ENCODE measurements at places on chromosomes 3 and 15.
A peak's percentile ranks its signal among the peaks of the same experiment; 100 is the strongest.

DNA sequence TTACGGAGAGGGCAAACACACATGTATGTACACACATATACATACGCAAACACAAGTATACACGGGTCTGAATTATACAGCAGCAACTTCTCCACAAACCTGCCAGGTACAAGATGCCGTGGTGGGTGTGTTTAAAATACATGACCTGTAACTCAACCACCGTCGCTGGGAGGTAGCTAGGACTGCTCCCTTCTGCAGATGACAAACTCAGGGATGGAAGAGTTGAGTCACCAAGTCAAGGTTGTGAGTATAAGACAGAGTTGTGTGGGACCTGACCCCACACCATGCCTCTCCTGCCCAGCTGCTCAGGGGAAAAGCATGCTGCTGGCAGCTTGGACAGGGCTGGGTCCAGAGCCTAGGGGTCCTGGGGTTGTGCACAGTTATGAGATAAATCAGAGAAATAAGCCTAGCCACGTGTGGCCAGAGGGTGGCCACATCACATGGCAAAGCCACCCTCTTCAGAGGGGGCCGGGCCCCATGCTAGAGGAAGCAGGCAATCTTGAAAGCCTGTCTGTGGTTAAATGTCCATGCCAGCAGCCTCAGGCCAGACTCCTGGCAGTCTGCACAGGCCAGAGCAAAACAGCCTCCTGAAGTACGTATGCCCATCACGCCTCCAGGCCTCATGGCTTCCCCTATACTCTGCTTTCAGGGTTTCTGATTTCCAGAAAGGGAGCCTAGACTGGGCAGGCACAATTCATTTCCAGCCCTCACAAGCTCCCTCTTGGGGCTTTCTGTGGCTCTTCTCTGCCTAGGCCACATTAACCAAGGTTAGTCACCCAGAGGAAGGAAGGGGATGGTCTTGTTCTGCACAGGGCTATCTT is 107.7 kb upstream of the RPL32 start:
- H3K4me1 ChIP-seq: peaks cover 59% of the 10 kb centered on the region
- peaks cover 1% of the 10 kb centered on the region for H3K27me3 ChIP-seq
- H3K27ac ChIP-seq: peak overlapping the region; percentile 89
- no peaks in the 10 kb centered on the region for H3K36me3 ChIP-seq

DNA sequence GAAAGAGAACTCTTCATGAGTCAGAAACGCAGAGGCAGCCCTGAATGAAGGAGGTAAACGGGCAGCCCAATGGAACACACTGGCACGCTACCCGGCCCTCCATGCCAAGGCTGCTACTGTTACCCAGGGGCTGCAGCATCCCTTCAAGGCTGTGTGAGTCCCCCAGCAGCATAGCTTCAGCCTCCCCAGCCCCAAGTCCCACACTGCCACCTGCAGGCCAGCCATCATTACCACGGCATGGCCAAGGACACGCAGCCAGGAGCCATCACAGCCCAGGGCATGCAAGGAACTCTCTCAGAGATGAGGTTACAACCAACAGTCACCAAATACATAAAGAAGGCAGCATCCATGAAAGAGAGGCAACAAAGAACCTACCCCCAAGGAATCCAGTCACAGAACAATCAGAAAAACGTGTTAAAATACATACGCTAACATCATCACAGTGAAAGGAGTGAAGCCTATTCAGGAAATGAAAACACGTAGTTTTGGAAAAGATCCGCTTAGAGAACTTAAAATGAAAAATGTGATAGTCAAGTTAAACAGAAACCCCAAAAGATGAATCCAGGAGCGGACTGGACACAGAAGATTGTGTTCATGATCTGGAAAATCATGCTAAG is 22.4 kb downstream of the PLA2G4F start:
- peaks cover 10% of the 10 kb centered on the region for H3K4me1 ChIP-seq
- H3K27ac ChIP-seq: no peak overlapping the region
- H3K36me3 ChIP-seq: no peaks in the 10 kb centered on the region
- H3K4me3 ChIP-seq: no peak overlapping the region
- H3K27me3 ChIP-seq: peaks cover 35% of the 10 kb centered on the region

DNA sequence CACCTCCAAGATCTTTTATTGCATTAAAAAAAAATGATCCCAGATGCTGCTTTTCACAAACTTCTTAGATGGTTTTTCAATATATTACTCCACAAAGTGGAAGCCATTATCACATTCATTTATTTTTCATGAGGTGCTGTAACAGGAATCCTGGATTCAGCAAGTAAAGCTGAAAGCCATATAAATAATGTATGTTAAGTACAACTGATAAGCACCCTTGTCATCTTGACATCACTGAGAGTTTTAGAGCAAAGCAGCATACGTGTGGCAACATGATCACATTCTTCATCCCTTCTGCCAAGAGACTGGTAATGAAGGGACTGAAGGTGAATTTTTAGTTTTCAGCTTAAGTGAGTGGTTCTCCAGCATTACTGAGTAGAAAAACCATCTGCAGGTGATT is 44.9 kb upstream of the LRRFIP2 start:
- no peak overlapping the region for H3K27ac ChIP-seq
- H3K36me3 ChIP-seq: no peaks in the 10 kb centered on the region
- H3K27me3 ChIP-seq: peaks cover 5% of the 10 kb centered on the region
- H3K4me1 ChIP-seq: peaks cover 31% of the 10 kb centered on the region
- DNase-seq: no peak

- H3K36me3 ChIP-seq: no peaks in the 10 kb centered on the region
- peaks cover 81% of the 10 kb centered on the region for H3K4me1 ChIP-seq
- H3K4me3 ChIP-seq: peak overlapping the region; percentile 64
These were observed 232.6 kb upstream of the LRTM1 start for GRCh38 chr3:55160241-55160983.

GRCh38 chr3:195270079-195270816 is 711 bp downstream of the XXYLT1 start:
- peaks cover 23% of the 10 kb centered on the region for H3K4me1 ChIP-seq
- no peaks in the 10 kb centered on the region for H3K27me3 ChIP-seq
- peak overlapping the region; percentile 95 for H3K4me3 ChIP-seq
- peak; percentile 30 for DNase-seq
- peak overlapping the region; percentile 64 for H3K27ac ChIP-seq

- H3K36me3 ChIP-seq: no peaks in the 10 kb centered on the region
- no peak overlapping the region for H3K27ac ChIP-seq
- H3K4me1 ChIP-seq: peaks cover 42% of the 10 kb centered on the region
- H3K27me3 ChIP-seq: peaks cover 17% of the 10 kb centered on the region
These were observed 265.4 kb upstream of the HES1 start for GRCh38 chr3:193870376-193871219.

- no peak overlapping the region for H3K4me3 ChIP-seq
- no peaks in the 10 kb centered on the region for H3K36me3 ChIP-seq
- H3K4me1 ChIP-seq: peaks cover 22% of the 10 kb centered on the region
- DNase-seq: no peak
- H3K27me3 ChIP-seq: peaks cover 1% of the 10 kb centered on the region
These were observed 241.7 kb upstream of the P2RY1 start for GRCh38 chr3:152593242-152593641.

DNA sequence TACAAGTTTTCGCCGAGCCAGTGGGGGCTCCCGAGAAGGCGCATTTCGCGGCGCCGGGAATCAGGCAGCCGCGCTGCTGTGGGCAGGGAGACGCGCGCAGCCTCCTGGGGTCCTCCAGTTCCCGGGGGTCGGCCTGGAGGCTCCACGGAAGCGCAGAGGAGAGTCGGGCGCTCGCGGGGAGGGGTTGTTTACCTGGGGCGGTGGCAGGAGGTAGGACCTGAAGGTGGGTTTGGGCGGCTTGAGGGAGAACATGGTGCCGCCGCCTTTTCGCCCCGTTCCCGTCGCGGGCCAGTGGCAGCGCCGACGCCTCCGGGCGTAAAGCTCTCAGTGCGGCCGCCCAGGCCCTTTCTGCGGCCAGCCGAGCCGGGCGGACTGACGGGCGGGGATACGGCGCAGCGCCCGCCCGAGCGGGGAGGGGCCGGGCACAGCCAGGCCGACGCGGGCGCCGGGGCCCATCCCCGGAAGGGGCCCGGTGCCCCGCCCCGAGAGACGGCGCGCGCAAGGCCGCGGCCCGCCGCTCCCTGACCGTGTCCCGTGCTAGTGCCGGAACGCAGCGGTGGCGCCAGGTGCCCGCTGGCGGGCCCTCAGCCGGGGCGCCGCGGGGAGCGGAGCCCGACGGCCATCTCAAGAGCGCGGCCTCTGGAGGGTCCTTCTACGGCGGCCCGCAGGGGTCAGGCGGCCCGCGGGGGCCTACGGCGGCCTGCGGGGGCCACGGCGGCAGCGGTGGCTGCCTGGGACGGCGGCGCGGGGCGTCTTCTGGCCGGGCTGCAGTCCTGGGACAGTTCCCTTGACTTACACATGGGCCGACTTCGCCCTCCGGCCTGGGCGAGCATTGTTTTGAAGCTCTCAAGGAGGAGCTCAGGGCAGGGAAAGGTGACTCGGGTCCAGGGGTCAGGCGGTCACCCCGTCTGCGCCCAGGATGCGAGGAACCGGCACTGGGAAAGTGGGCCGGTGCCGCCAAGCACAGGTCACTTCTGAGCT is at the start of gene MTMR10:
TSS of gene MTMR10 (minus strand) at position 374 of the 981 bp plus-strand sequence. CDS start at position 252, 122 bp downstream.
- H3K27ac ChIP-seq: peak within 1 kb of the TSS; percentile 93
- peak within 1 kb of the TSS; percentile 96 for H3K4me3 ChIP-seq
- H3K27me3 ChIP-seq: peaks cover 1% of the 10 kb centered on the region
- peaks cover 23% of the 10 kb centered on the region for H3K36me3 ChIP-seq
- H3K4me1 ChIP-seq: peaks cover 38% of the 10 kb centered on the region
- peak; percentile 45 for DNase-seq

- H3K4me3 ChIP-seq: no peak overlapping the region
- peaks cover 22% of the 10 kb centered on the region for H3K4me1 ChIP-seq
- no peak for DNase-seq
- H3K27ac ChIP-seq: no peak overlapping the region
These were observed 206.5 kb downstream of the LPP start for GRCh38 chr3:188360364-188360881.

DNA sequence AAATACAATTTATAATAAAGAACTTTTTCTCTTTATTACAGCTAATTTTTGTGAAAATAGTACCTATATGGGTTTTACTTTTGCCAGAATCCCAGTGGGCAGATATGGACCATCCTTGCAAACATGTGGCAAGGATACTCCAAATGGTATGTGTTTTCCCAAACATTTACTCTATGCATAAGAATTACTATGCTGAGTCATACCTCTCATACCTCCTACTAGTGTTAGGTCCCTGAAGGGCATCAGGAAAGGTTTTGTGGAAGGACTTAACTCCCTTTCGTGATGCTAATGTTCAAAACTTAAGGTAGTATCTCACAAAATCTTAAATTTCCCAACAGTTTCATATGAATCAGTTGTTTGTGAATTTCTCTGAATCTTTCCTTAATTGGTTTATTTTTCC is 21.3 kb downstream of the ADGRG7 start:
- H3K4me1 ChIP-seq: peaks cover 5% of the 10 kb centered on the region

DNA sequence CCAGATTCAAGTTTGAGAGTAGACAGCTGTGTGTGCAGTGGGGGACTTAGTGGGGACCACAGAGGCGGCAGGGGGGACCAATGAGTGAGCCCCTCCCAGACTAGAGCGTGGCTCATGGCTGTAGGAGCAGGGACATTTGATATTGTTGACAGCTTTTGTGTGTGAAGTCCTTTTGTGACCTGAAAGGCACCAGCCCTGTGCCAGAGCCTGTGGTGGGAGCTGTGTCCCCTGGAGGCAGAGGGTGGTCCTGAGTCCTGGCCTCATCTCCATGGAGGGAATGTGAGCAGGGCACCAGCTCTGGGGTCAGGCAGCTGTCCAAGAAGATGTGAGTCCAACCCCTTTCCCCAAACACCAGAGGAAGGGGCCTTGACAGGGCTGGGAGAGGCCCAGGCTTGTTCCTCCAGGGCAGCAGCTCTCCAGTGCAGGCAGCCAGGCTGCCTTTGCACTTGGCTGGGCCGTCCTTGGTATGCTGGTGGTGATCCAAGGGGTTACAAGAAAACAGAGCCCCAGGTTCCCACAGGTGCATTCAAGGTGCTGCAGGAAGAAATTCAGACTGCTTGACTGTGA is 10.1 kb upstream of the C3orf22 start:
- no peak overlapping the region for H3K4me3 ChIP-seq
- DNase-seq: no peak
- H3K36me3 ChIP-seq: no peaks in the 10 kb centered on the region
- H3K27me3 ChIP-seq: peaks cover 32% of the 10 kb centered on the region

- H3K36me3 ChIP-seq: no peaks in the 10 kb centered on the region
- H3K27ac ChIP-seq: no peak overlapping the region
- peaks cover 47% of the 10 kb centered on the region for H3K27me3 ChIP-seq
These were observed 350.1 kb upstream of the PROK2 start for GRCh38 chr3:72134989-72135451.

GRCh38 chr3:62818347-62818746 is 56.9 kb downstream of the CADPS start:
- no peaks in the 10 kb centered on the region for H3K4me1 ChIP-seq
- no peak overlapping the region for H3K4me3 ChIP-seq
- H3K36me3 ChIP-seq: no peaks in the 10 kb centered on the region
- no peaks in the 10 kb centered on the region for H3K27me3 ChIP-seq

DNA sequence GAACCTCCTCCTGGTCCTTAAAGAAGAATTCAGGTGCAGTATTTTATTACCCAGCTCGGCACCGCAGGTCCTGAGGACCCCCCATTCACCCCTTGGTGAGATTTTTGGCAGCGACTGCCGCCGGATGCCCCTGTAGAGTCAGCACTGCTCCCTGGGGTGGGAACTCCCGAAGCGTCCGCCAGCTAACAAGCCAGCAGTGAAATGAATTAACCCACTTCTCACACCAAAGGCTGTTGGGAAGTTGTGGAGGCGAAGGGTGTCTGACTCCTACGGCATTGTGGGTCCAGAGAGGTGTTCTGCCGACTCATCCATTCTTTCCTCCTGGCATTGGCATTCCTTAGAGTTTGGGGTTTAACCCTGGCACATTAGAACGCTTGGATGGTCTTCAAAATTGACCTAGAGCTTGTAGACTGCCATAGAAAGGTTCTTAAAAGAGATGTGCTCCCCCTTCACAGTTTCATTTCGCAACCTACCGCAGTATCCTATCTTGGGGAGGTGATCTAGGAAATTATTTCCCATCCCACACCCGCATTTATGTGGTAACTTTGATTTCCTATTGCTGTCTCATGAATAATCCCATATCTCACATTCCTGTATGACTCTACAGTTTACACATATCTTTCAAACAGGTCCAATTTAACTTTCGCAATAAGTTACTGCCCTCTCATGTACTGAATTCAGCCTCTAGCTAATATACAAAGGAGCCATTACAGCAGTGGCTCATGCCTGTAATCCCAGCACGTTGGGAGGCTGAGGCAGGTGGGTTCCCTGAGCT is 879 bp upstream of the EIF5A2 start:
- peak overlapping the region; percentile 73 for H3K4me3 ChIP-seq
- DNase-seq: peak; percentile 92
- H3K27me3 ChIP-seq: peaks cover 9% of the 10 kb centered on the region
- peak overlapping the region; percentile 94 for H3K27ac ChIP-seq
- H3K36me3 ChIP-seq: peaks cover 21% of the 10 kb centered on the region

Data from HFFc6 (cell line).